ENCODE measurements at places on chromosomes 3 and 15.

DNA sequence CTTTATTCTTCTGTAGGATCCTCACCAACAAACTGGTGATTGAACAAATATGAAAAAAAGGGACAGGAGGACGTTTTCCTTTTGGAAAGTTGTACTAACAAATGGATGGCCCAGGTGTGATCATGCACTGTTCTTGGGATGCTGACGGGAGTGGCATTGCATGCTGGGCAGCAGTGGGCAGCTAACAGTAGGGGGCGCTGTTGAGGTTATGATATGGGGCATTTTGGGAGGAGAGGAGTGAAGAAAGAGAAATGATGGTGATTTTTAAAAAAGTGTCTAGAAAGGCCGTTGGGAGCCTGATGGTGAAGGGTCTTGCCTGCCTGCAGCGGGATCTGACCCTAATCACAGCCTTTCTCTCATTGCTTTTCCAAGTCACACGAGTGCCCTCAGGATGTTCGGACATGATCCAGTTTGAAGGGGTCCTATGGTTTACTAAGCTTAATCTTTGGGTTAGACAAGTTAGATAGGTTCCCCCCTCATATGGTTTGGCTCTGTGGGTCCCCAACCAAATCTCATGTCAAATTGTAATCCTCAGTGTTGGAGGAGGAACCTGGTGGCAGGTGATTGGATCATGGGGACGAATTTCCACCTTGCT lies 46.2 kb upstream of the PRTG start:
- DNase-seq = no peak

DNA sequence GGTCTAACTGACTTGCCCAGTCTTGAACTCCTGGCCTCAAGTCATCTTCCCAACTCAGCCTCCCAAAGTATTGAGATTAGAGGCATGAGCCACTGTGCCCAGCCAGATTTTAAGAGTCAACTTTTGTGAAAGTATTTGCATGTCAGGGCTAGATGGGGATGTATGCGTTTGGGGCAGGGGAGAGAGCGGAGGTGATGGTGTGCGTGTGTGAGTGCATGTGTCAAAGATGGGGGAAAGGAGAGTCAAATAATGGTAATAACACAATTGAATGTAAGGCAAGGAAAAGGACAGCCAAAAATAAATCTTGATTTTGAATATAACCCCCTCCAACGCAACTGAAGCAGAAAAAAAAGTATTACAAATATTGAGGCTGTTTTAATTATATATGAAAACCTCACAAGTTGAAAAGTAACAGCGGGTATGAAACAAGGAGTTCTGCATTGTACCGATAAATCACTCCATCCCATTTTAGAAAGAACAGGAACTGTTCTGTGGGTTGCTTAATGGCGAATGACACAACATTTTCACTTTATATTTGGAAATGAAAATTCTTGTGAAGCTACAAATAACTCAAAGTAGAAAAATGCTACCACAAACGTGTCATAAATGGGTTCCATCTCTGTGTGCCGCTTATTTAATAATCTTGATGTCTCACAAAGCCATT lies 29.9 kb upstream of the LDHAL6B start:
- DNase-seq = no peak

DNA sequence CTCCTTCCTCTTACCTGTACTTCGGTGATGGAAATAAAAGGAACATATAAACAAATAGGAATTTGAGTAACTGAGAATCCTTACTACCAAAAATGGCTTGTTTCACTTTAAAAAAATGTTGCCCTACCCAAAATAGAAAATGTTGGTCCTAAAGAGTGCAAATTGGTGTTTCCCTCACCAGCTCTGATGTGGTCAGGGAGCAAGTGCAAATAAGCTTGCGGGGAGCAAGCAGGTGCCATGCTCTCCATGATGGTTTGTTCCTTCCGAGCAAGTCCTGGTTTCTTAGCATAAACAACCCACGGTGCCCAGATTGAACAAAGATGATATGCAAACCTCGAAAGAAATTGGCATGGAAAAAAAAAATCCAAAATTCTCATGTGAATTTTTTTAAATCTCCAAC lies 68.8 kb downstream of the PGPEP1L start:
- DNase-seq = no peak

DNA sequence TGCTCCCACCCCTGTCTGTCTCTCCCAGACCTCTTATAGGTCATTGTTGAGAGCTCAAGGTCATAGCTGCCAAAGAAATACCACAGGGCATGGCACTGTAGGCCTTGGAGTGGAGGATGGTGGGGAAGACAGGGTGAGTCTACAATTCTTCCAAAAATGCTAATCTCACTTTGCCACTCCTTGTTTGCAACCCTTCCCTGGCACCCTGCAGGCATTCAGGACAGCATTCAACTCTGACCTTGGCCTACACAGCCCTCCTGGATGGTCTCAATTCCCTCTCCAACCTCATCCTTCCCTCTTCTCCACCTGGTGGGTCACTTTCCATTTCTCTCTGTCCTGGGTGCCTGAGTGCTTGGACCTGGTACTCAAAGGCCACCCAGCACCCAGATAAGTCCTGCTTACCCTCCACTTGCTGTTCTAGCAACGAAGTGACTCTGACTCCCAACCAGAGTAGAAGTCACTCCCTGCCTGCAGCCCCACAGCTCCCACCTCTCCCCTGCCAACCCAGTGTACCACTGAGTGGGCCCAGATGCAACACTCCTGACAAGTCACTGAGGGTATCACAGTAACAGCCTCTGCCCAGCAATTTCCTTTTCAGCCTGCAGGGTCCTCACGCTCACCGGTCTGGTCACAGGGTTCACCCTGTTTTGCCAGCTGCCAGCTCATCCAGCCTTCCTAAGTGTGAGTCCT lies 36.6 kb downstream of the AMOTL2 start:
- DNase-seq = no peak

GRCh38 chr3:57729334-57730045 lies 26.6 kb upstream of the SLMAP start:
- DNase-seq = no peak

- no peak for DNase-seq
Measured at GRCh38 chr15:57969996-57970395, 95.5 kb downstream of the ALDH1A2 start.

DNA sequence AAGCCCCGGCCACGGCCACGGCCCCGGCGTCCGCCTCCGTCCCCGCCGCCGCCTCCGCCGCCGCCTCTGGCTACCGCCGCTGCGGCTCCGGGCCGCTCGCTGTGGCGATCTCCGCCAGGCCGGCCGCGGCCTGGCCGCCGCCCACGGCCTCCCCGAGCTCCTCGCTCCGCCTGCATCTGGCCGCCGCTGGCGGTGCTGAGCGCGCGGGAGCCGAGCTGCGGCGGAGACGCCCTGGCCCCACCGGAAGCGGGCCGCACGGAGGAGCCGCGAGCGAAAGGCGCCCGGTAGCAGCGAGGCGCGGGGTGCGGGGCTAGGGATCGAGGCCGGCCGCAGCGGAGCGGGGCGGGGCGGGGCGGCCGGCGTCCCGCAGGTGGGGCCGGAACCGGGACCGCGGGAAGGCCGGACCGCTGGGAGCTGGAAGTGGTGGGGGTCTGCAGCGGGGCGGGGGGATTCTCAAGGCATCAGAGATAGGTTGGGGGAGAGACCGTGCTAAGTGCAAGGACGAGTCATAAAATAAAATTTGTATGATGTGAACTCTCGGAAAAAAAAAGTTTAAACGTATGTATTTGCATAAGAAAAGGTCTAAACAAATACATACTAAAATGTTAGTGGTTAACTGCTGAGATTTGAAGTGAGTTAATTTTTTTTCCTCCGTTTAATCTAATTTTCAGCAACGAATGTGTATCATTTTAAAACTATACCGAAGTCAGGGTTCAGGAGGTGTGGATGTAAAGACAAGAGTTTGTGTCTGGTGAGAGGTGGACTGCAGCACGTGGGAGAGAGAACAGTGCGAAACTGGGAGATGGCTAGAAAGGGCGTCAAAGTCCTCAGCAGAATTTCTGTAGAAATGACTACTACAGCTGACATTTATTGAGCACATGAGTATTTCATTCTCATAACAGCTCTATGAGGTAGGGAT lies at the start of gene AVEN:
Gene AVEN, minus strand, starts transcription at position 334 of the 919 bp plus-strand sequence. Its CDS starts 158 bp downstream, at position 176.
- DNase-seq = no peak

DNA sequence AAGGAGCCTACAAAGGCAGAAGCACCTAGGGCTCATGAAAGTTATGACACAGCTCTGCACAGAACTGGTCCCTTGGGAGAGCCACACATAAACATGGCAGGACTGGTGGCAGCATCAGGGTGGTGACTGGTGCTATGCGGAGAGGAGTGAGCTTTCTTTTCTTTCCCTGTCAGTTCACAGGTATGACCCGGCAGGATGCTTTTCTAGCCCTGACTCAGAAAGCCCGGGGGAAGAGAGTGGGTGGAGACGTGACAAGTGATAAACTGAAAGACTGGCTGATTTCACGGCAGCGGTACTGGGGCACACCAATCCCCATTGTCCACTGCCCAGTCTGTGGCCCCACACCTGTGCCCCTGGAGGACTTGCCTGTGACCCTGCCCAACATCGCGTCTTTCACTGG lies 103.0 kb downstream of the LARS2 start:
- no peak for DNase-seq

DNA sequence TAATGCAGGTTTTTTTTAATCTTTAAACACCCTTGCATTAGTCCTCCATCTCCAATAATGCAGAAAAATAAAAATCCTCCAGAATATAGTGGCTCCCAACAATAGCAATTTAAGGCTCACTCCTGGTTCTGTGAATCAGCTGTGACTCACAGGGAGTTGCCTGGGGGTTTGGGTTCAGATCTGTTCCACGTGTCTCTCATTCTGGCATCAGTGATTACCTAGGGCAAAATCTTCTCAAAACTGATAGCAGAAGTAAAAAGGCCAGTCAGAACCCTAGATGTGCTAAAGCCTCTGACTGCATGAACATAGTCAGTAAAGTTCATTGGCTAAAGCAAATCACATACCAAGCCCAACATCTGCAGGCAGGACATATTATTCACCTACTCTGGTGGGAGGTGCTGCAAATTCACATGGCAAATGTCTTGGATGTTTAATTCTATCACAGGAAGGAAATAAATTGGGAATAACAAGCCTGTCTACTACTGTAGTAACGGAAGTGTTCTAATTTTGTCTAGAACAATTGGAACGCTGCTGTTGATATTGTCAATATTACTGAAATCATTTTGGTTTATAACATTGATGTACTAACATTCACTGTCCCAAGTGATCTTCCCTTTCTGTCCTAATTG lies 364.1 kb upstream of the CNTN4 start:
- DNase-seq = no peak

DNA sequence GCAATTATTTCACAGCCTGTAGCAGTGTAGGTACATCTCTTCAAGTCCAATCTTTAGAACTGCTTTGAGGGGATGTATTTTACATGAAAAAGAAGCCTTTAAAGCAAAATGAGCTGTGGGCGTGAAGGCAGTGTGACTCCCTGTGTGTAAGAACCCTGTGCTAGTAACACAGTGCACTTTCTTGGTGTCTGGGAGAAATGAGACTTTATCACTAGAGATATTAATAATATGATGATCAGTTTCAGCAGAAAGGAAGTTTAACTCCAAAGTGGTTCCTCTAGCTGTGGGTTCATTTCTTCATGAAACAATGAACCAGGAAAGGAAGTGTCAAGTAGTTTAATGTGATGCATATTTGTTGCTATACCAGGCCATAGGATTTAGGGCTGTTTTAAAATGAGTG lies 41.5 kb downstream of the SLCO3A1 start:
- DNase-seq = no peak

DNA sequence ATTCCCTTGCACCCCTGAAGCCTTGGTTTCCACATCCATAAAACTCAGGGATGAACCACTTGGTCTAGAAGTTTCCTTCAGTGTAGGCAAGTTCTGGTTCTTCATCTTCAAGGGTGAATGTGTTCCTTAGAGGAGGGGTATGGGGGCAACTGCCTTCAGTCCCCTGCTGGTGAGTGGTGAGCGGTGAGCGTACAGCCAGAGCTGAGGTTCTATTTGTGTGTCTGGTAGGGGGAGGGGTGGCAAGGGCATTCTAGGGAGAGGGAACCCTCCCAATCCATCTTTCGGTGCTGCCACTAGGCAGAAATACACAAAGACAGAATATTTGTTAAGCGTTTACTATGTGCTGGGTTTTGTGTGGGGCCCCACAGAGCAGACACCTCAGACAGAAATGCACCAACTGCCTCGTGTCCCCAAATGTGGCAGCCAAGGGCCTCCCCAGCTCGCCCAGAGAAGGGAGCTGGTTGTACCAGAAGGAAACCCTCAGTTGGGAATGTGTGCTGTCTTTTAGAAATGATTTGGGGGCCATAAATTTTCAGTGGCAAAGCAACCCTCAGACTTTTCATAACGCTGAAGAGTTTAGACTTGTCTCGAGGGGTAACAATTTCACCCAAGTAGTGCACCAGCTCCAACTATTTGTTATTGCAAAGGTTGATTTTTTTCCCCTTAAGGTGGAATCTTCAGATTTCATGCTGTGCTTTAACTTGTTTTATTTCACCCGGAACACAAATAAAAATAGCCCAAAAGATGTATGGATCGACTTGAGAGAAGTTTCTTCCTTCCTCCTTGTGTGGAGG lies 137.6 kb downstream of the FBLN2 start:
- no peak for DNase-seq

DNA sequence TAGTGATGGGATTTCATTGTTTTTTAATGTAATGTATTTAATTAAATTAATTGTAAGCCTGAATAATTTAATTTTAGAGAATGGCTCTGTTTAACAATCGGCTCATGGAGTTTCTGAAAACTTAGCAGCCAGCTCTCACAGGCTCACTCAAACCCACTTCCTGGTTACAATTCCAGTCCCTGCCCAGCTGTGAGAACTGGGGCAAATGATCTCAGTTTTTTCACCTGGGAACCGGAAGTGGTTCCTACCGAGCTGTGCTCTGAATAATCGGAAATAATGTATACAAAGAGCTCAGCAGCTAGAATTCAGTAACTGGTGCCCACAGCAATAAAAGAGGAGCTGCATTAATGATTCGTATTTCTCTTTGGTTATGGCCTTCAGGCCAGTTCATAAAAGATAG lies 244.3 kb upstream of the MCTP2 start:
- DNase-seq = no peak

DNA sequence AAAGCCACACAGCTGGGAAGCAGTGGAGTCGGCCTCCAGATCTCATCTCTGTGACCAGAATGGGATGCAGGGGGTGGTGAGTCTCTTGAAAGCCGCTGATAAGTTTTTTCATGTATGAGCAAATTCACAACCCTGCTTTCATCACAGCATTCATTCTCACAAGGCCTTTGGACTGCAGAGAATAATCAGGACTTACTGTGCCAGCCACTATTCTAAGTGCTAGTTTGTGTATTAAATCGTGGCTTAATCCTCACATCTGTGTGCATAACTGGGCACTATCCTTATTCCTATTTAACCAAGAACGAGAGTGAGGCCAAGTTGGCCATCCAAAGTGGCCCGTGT lies 64.2 kb upstream of the POLG start:
- DNase-seq = no peak

- no peak for DNase-seq
Measured at GRCh38 chr3:126103121-126104027, 19.4 kb upstream of the SLC41A3 start.

GRCh38 chr3:87900061-87900460 lies 158.7 kb downstream of the CGGBP1 start:
- DNase-seq = no peak

DNA sequence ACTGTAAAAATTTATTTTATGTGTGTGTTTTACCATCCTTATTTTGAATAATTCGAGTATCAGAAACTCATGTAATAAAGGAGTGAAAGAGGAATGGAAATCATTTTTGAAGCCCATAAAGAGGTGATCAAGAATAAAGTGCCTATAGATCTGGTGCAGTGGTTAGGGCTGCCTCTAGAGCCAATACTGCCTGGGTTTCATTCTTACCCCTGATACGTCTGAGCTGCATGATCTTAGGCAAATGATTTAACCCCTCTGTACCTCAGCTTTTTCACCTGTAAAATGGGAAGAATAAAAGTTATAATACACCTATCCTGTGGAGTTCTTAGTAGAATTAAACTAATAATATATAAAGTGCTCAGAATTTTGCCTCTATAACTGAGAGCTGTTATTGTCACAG lies 30.4 kb downstream of the EFHB start:
- DNase-seq = no peak

Data from NCI-H1417 treated with DMSO at 0.1 percent for 48 hours (cell line).